ENCODE measurements at places on chromosomes 6 and 20.

DNA sequence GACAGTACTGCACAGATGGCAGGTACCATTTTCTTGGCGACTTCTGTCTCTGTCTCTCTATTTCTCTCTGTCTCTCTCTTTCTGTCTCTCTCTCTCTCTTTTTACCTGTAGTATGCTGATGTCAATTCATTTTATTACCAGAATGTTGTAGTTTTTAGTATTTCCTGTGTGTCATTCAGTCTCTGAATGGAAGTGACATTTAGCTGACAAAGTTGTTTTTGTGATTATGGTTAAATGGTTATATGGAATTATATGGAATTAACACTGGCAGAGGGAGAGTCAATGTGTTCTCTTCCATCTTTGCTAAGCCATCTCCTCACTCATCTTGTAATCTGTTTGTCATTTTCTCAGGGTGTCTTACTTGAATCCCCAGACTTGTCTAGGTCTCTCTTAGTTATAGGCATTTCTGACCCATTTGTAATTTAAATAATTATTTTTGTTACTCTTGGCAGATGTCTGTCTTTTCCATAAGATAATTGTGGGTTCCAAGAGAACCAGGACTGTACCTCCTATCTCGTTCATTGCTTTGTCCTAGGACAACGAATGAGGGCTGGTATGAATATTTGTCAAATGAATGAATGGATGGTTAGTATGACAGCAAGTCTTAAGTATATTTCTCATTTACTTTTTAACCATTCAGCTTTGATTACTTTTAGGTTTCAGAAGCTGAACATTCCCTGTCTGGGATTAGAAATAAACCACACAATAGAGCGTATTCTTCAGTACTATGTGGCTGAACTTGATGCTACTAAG is 64.4 kb downstream of the DNAH8 start:
- no peak for DNase-seq

- no peak for DNase-seq
Measured at GRCh38 chr6:97703661-97704060, 420.6 kb upstream of the MMS22L start.

DNA sequence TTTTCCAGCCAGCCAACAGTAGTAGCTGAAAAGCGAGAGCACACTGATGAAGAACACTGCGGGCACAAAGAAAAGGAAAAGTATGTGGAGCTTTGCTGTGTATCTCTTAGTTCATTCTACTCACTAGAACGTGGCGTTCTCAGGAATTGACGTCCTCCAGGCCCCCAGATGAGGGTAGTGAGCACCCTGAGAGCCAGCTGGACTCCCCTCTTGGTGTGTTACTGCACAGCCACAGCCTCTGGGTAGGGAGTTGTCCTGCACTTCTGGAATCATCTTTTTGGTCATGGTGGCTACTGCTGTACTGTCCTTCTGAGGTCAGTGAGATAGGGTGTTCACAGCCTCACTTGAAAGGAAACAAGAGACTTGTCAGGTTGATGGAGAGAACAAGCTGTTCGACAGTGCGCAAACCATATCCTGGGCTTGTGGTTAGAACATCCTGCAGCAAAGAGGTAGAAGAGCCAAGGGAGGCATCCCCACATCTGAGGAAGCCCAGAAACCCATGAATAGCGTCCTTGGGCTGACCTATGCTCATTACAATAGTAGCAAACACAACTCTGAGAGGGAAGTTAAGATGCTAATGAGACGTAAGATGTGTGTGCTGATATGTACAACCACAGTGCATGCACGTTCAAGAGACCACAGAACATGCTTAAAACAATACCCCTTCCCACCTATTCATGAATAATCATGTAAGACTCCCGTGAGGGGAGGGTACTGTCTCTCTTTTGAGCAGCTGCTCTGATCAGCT is 14.6 kb upstream of the HLA-F start:
- DNase-seq: no peak

DNA sequence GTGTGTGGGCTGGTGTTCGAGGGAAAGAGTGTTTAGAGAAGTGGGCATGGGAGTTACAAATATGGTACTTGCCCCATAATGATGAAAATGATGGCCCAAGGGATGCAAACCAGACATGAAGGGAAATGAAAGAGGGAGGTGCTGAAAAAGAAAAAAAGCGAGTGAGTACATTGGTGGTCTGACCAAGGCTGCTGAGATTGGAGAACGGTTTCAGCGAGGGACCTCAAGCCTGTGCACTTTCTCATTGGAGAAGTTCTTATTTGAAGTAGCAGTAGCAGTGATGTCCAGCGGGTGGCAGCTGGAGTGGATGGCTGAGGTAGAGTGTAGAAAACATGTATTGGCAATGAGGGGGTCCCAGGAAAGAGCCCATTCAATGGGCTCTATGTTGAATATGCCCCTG is 54.8 kb downstream of the TNFAIP3 start:
- DNase-seq: no peak

All from stimulated activated CD8-positive, alpha-beta memory T cell treated with anti-CD3 and anti-CD28 coated beads, Interleukin-7, amount 100 ng/mL, for 1 hour (primary cell).